ENCODE measurements at places on chromosomes 2 and 18.

GRCh38 chr2:209624192-209624938 is 147.3 kb upstream of the UNC80 start:
- DNase-seq = no peak

GRCh38 chr2:145918951-145919350 is 1399.0 kb upstream of the ZEB2 start:
- no peak for DNase-seq

- no peak for DNase-seq
Measured at GRCh38 chr2:37453027-37453426, 108.6 kb downstream of the QPCT start.

- DNase-seq = no peak
Measured at GRCh38 chr2:187593697-187594096, 39.5 kb upstream of the TFPI start.

GRCh38 chr2:229301237-229301636 is 30.1 kb upstream of the PID1 start:
- no peak for DNase-seq

- DNase-seq = no peak
Measured at GRCh38 chr2:130766711-130767407, 11.5 kb downstream of the AMER3 start.

- DNase-seq = no peak
Measured at GRCh38 chr2:133241224-133241571, 327.1 kb downstream of the NCKAP5 start.

DNA sequence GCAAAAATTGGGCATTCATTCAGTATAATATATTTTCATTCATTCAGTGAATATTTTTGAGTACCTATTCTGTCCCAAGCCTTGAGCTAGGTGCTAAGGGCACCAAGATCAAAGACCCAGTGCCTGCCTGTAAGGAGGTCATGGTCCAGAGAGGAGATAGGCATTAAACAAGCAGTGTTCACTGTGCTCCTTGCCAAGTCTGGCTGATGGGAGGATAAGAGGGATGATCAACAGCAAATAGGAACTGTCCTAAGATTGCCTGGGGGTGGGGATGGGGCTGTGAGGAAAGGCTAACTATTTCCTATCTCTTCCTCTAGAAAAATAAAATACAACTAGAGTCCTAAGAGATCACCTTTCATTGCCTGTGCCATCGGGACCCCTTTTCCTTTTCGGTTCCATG is 60.4 kb downstream of the SETBP1 start:
- no peak for DNase-seq

GRCh38 chr2:241216211-241216761 is 27.8 kb downstream of the ANO7 start:
- no peak for DNase-seq

DNA sequence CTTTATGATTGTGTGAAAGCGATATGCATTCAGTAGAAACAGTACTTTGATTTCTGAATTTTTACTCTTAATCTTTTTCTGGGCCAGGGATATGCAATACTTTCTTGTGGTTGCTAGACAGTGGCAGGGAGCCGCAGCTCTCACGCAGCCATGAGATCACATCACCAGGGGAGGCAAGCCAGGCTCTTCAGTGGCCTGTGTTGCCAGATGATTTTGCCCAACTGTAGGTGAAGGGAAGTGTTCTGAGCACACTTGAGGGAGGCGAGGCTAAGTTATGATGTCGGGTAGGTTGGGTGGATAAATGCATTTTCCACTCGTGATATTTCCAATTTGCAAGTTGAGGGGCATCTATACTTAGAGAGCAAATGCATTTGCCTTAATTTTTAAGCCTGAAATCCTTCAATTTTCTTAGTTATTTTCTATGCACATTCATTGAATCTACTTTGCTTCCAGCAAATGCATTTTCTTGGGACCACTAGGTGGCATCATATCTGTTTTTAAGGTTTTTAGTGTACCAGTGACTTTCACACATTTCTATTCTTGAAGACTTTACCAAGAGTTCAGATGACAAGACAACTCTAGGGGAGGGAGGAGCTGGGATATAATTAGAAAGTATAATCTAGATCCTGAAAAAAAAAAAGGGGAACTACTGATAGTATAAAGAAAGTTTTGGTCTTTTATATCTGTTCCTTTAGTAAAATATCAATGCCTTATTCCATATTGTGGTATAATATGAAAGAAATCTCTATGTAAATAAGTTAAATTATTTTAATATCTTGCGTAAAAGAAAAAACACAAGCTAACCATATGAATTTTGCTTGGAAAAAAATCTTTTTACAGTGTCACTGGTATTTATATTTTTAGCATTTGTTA is 643.3 kb downstream of the SOCS6 start:
- DNase-seq = no peak

- DNase-seq = no peak
Measured at GRCh38 chr18:59517446-59518165, 158.5 kb upstream of the LMAN1 start.

- DNase-seq = no peak
Measured at GRCh38 chr18:76658627-76659026, 163.6 kb upstream of the ZNF516 start.

DNA sequence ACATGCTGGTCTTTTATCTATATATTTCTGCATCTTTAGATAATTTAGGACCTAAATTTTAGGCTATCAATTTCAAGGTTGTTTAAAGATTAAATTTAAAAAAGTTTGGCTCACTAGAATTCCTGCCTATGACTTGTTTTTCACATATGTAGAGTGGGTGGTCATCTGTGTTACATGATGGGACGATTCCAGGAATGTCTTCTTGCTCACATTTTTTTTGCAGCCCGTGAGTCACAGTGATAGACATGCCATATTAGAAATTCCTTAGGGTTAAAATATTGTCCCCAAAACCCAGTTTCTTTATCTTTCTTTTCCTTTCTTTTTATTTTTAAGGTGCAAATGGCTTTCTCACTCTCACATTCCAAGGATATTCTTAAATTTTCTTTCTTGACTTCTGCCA is 652.0 kb downstream of the PLCL1 start:
- DNase-seq = no peak

DNA sequence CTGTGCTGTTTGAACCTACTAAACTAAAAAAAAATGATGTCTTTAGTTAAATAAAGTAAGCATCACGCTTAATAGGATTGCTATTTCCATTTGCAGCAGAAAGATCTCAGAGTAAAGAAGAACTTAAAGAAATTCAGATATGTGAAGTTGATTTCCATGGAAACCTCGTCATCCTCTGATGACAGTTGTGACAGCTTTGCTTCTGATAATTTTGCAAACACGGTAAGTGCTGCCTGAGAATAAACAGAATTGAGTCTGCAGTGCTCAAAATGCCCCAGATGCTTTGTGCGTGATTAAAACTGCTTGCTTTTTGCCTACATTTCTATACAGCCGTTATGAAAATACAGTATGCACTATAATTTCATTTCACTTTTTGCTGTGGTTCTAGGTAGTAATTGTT is 3.9 kb downstream of the CDCA7 start:
- no peak for DNase-seq

GRCh38 chr18:12278741-12279682 is 24.9 kb downstream of the CIDEA start:
- no peak for DNase-seq

DNA sequence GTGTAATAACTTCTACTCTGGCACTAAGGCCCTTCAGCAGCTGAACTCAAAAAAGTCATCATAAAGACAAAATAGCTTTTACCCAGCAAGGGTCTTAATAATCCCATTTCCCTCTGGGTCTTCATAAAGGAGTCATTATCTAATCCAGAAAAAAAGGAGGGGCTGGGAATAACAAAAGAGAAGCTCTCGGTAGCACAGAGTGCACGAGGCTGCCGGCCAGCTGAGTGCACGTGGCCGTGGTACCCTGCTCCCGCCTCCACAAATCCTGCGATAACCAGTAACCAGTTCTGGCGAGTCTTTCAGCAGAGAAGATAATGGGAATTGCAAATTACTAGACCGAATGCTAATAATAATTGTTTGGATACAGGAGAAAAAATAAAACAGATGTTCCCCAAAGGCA is 7.5 kb downstream of the NRP2 start:
- no peak for DNase-seq

GRCh38 chr2:26626606-26627005 is 14.6 kb downstream of the CIB4 start:
- no peak for DNase-seq

DNA sequence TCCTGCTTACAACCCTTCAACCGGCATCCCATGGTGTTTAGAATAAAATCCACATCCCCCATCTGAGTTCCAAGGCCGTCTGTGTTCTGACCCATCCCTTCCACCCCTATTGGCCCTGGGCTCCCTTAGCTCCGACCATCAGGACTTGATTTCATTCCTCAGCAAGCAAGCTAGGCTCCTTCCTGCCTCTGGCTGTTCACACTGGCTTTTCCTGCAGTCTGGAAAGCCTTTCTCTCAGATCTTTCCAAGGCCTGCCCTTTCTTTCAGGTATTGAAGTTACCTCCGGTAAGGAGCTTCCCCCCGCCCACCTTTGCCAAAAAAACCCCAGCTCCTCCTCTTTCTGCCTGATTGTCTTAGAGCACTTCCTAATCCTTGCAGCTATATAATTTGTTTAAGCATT is 86.8 kb downstream of the CLIP4 start:
- no peak for DNase-seq

All from stimulated activated CD8-positive, alpha-beta memory T cell treated with anti-CD3 and anti-CD28 coated beads, Interleukin-2, amount 100 ng/mL, for 1 hour (primary cell).